ENCODE measurements at places on chromosomes 16 and 17.

DNA sequence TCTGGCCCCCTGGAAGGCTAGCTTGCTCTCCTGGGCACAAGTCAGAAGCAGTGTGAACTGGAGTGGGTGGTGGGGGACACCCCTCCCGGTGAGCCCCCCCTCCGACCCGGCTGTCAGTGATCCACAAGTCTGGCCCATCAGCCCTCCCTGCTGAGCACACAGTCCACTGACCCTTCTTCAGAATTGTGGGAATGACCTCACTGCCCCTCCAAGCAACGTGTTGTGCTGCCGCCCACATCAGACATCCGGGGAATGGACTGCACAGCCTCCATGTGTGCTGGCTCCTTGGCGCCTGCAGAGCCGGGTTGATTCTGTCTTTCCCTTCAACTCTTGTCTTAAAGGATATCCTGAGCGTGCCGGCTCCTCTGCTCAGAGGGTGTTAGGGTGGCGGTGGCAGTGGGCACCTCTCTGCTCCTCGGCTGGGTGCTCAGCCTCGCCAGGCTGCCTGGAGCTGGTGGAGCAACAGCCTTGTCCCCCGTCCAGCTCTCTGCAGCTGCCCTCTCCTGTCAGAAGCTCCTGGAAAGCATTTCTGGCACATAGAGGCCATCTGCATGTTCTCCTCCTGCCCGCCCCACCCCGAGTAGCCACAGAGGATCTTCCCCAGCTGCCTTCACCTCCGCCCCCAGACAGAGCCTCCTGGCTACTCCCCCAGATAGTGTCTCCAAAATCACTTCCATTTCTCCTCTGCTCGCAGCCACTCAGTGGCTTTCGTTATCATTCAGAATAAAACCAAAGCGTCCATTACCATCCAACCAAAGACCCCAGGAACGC is 19.8 kb downstream of the NPTX1 start:
- DNase-seq: no peak

DNA sequence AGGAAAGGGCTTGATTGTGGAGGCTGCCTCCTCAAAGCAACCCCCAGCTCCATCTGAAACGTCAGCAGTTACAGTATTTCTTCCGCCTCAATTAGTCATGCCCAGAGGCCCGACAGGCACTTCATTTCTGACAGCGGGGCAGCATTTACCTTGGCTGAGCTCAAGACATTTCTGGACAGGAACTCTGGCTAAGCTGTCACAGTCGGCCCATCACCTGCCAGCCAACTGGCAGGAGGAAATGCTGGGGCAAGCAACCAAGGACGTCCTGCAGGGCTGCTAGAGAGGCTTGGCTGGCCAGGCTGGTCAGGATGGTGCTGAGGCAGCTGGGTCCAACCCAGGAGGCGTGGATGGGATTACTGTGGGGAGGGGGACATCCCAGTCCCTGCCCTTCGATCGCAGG is 27.8 kb downstream of the PLXDC1 start:
- no peak for DNase-seq

- DNase-seq: no peak
Measured at GRCh38 chr17:65856865-65857264, 295.4 kb upstream of the AXIN2 start.

GRCh38 chr17:3963237-3964201 is 718 bp downstream of the ATP2A3 start:
- no peak for DNase-seq
